ENCODE measurements at places on chromosomes 13 and 19.

GRCh38 chr13:30882026-30882850 lies 23.8 kb upstream of the MEDAG start:
- no peak for DNase-seq

DNA sequence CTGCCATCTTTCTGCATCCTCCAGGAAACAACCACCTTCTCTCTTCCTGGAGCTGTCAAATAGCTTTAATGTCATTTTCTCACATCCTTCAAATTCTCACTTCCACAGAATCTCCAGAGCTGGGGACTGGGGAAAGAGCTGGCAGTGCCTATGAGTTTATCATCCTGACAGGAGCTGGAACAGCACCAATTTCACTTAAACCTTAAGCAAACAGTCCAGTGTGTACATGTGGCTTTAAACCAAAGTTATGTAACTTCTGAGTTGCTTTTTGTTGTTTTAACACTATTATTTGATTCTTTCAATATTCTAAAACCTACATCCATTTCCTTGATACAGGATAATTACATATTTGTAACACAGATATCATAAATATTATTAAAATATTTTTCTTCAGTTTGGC lies 331.5 kb upstream of the ARGLU1 start:
- DNase-seq: no peak

DNA sequence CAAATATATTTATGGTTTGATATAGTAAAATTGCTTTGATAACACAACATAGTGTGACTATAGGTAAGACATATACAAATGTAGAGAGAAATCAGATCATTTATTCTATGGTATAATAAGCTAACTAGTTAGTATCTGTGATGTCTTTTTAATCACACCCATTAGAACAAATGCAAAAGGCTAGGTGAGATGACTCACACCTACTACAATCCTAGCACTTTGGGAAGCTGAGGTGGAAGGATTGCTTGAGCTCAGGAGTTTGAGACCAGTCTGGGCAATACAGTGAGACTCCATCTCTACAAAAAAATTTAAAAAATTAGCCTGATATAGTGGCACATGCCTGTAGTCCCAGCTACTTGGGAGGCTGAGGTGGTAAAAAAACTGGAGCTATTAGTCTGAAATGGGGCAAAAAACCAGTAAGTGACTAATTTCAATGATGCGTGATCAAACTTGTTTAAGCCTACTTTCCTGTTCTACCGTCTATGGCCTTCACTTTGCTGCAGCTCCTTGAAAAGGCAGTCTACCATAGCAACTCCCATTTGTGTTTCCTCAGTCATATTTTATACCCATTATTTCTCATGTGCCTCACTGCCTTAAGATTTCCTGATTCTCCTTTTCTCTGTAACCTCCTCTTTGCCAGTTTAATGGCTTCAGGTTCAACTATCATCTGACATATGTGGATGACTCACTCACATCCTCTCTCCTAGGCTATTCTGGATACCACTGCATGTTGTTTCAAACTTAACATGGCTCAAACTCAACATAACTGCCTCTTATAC lies 12.5 kb downstream of the ALG5 start:
- DNase-seq: no peak

- no peak for DNase-seq
Observed at GRCh38 chr19:38809592-38810252, 3.0 kb downstream of the LGALS4 start.

GRCh38 chr19:1507192-1507660 lies 5.6 kb downstream of the ADAMTSL5 start:
- no peak for DNase-seq

- DNase-seq: no peak
Observed at GRCh38 chr19:36215276-36216123, 594 bp downstream of the ZNF146 start.
